ENCODE measurements at places on chromosomes 11 and 22.

GRCh38 chr11:133681901-133682300 is 149.6 kb upstream of the OPCML start:
- DNase-seq = no peak

- no peak for DNase-seq
Measured at GRCh38 chr11:115920841-115921480, 416.7 kb upstream of the CADM1 start.

- DNase-seq = no peak
Measured at GRCh38 chr11:129590030-129590752, 214.5 kb downstream of the BARX2 start.

GRCh38 chr11:130653838-130654636 is 205.6 kb downstream of the ADAMTS15 start:
- DNase-seq = no peak

GRCh38 chr11:108825381-108825780 is 160.5 kb downstream of the DDX10 start:
- no peak for DNase-seq

DNA sequence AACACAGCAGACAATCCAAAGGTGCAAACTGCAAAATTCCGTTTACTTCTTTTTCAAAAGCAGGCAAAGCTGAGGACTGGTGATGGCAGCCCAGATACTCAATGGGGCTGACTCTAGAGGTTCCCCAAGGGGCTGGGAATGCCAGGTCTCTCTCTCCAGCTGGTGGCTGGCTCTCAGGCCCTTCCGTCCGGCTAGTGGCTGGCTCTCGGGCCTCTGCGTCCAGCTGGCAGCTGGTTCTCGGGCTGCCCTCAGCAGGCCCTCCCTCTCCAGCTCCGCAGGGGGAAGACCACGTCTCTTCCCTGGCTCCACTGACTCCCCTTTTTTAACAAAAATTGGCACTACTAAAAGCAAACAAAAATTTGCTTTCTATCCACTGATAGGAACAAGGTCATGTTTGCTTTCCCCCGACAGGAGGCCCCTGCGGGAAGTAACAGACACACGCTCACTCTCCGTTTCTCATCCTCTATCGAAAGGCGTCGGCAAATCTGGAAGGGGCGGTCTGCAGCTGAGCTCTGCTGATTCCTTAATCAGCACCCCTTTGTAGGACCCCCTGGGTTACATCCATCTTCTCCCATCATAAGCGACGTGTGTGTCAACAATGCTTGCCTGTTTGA is 381.4 kb downstream of the BRD1 start:
- DNase-seq = no peak

- no peak for DNase-seq
Measured at GRCh38 chr11:126701520-126701897, 299.1 kb downstream of the KIRREL3 start.

- DNase-seq = no peak
Measured at GRCh38 chr11:84496122-84496521, 1131.0 kb downstream of the DLG2 start.

- DNase-seq = no peak
Measured at GRCh38 chr11:84909740-84910139, 717.4 kb downstream of the DLG2 start.

- peak; percentile 17 for DNase-seq
Measured at GRCh38 chr11:28106353-28107043, 1.5 kb downstream of the KIF18A start.

GRCh38 chr11:125925247-125925740 is 20.6 kb upstream of the VSIG10L2 start:
- DNase-seq = no peak

DNA sequence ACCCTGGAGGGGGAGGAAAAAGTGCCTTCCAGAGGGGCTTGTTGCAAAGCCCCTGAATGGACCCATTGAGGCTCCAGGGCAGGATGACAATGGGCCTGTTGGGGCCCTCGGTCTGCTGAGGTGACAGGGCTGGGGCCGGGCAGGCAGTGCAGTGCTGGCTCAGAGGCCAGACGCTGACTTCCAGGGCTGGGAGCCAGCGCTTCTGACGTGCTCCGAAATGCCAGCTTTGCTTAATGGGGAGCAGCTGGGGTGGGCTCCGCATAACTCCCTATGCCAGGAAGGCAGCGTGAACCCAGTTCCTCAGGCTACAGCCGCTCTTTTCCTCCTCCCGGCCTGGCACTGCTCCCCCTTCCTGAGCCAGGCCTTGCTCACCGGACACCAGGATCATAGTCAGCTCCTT is 17.7 kb downstream of the NAV2 start:
- no peak for DNase-seq

DNA sequence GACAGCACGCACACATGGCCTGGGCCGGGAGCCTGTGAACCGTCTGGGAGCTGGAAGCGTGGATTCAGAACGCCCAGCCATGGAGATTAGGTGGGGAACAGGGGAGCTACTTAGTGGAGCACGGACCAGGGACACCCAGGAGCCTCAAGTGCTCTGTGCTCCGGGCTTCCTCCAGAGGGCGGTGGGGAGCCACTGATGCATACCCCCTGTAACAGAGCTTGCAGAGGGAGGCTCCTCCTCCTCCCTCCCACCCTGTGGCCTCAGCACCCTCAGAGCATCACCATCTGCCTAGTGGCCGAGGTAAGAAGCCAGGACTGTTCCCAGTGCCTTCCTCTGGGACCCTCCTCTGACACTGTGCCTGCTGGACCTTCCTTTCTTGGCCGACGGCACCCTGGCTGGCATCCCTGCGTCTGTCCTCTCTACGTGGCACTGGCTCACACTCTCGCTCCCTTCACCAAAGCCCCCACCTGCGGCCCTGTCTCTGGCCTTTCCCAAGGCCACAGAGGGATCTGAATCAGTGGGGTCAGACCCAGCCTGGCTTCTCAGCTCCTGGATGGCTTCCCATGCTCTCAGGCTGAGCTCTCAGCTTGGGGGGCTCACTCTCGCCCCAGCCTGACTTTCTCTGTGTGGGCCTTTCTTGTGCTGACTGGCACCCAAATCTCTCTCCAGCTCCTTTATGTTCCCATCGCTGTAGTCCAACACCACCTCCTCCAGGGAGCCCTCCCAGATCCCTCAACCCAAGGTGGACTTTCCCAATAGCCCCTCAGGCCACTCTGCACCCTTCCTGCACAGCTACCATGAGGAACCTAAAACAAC is 780.9 kb downstream of the BRD1 start:
- no peak for DNase-seq

GRCh38 chr11:60345489-60345888 is 18.4 kb downstream of the MS4A6E start:
- DNase-seq = peak; percentile 45

DNA sequence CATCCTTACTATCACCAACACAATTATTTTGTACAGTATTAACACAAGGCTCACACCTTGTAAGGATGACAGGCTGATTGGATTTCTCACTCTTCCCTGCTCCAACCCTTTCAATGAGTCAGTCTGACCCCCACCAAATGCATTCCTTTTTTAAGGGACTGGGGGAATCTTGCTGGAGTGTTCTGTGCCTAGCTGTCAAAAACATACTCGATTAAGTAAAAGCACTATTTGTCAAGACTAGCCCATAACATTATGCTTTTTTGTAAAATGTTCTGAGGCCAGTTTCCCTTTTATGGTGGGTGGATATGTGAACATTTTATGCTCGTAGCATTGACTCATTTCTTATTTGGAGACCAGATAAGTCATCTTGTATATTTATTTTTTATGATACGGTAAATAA is 87.2 kb downstream of the PDHX start:
- DNase-seq = no peak

- peak; percentile 88 for DNase-seq
Measured at GRCh38 chr11:8760896-8761295, 78.3 kb downstream of the RPL27A start.

DNA sequence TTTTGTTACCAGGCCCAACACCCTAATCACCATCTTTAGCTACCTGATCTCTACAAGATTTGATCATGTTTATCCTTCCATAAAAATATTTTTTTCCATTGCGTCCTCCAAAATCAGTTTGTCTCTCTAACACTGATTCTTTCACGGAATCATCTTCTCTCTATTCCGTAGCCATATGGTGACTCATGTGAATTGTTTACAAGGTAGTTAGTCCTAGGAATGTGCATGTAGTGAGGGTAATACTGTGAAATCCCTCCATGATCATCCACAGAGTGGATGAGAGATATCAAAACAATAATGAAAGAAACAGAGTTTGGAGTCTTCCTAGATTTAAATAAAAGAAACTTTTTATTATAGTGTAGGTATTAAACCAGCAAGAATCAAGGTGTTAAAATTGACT is 230.2 kb downstream of the METTL15 start:
- peak; percentile 63 for DNase-seq

DNA sequence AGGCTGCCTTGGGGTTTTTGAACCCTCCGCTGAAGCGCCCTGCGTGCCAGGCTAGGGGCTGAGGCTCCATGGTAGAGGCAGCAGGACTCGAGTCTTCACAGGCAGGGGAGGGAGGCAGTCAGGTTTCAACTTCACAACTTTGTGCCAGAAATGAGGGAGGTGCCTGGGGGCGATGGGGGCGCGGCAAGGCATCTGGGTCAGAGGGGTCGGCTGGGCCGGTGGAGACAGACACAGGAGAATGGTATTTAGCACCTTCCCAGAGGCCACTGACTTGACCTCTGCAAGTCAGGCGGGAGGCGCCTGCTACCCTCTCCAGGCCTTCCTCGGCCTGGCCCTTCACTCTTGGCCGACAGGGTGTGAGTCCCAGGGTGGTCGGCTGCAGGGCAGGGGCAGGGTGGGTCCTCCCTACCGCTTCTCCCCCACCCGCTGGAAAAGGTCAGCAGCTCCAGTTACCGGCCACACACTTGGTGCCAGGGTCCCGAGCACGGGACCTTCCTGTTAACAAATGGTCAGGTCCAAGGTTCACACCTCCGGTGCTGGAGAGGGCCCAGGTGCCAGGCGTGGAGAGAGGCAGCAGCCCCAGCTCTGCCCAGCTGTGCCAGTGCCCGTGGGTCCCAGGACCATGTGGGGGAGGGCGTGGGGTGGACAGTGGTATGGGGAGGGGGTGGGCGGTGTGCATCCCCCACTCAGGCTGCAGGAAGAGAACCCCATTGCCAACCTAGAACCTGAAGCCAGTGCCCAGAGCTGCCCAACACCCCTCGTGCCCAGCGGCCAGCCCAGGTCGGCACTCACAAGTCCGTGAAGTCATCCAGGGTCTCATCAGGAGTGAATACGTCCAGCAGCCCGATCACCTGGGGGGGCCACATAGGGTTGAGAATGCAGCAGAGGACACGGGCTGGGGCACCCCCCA is 3.8 kb downstream of the MAPK12 start:
- DNase-seq = no peak

DNA sequence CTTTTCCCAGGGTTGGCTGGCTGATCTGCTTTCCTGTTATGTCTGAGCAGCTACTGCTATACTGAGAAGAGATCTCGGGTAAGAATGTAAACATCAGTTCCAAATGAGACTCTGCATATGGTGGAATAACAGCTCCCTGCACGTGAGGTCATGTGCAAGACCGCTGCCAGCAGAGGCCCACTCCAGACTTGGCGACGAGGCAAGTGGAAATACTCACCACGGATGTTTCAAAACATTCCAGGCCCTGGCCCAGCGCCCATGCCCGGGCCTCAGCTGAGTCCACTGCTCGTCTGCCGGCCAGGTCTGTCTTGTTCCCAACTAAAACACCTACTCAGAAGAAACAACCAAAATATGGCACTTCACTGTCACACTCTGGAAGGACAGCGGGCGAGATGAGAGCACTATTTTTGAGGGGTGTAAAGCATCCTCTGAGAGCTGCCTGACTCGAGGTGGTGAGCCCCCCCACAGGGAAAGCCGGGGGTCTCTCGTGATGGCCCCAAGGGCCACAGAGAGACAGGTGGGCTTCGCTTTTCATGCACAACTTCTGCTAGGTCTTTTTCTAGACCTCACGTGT is 13.1 kb downstream of the IFT27 start:
- peak; percentile 16 for DNase-seq

- no peak for DNase-seq
Measured at GRCh38 chr22:37768273-37768672, 39.5 kb upstream of the GCAT start.

GRCh38 chr22:43226377-43227238 is 39.7 kb upstream of the TTLL12 start:
- peak; percentile 56 for DNase-seq

DNA sequence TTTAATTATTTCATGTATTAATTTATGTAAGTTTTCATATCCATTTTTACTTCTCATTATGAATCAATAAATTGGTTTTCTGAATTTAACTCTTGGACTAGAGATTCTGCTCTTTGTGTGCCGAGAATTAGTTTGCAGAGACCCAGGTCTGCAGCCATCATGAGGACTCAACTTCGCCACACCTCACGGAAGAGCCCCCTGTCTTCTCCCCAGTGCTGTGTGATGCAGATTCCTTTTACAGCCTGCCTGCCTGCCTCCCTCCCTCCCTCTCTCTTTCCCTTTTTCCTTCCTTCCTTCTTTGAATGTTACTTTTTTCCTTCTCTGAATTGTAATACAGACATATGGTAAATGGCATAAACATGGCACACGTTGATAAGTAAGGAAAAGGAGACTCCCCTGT is 947.7 kb downstream of the TBC1D22A start:
- no peak for DNase-seq

GRCh38 chr11:86431258-86431657 is 56.6 kb downstream of the CCDC81 start:
- no peak for DNase-seq

DNA sequence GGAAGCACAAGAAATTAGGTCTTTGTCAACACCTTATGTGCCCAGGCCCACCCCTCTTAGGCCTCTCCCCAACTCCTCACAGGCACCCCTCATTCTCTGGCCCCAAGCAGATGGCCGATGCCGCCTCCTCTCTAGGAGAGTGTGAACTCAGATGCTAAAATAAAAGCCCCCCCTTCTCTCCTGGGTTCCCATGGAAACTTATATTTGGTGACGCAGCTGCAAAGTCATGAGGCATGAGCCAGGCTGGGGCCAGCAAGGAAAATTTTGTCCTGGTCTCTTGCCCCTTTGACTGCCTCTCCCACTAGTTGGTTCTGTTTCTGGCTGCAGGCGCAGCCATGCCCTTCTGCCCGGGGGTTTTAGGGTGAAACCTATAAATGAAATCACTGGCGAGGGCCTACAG is 11.8 kb downstream of the RCOR2 start:
- DNase-seq = no peak
